K562 (cell line): ENCODE measurements at places on chromosomes 2 and 18. TPM values are rescaled to one million over a fixed set of nuclear protein-coding genes. Genes with fewer than 3 reads are reported as not detected.

ORMDL1 gene
- polyA plus RNA-seq = 62.9 and 69.0 TPM in 2 replicates

CYTIP gene
- polyA plus RNA-seq = 0.03 and 0.22 TPM in 2 replicates

FAM210A gene
- polyA plus RNA-seq = 17.4 and 19.8 TPM in 2 replicates

FBXO48 gene
- polyA plus RNA-seq = 0.69 and 0.84 TPM in 2 replicates

EN1 gene
- polyA plus RNA-seq = 0.46 and 1.1 TPM in 2 replicates

UGT1A10 gene
- not detected in 2 replicates for polyA plus RNA-seq

PFN4 gene
- polyA plus RNA-seq = not detected in 2 replicates

FRZB gene
- polyA plus RNA-seq = 0.03 and 0.05 TPM in 2 replicates

CSRNP3 gene
- not detected in 2 replicates for polyA plus RNA-seq

ALPP gene
- 0.03 TPM in 1 of 2 replicates, not detected in the other for polyA plus RNA-seq

IL36A gene
- polyA plus RNA-seq = not detected in 2 replicates

POLE4 gene
- polyA plus RNA-seq = 58.9 and 70.2 TPM in 2 replicates

MYO3B gene
- 2.7 and 3.8 TPM in 2 replicates for polyA plus RNA-seq

SAG gene
- not detected in 2 replicates for polyA plus RNA-seq
